IMR-90 (cell line): ENCODE measurements at places on chromosomes 16 and 17. TPM values are rescaled to one million over a fixed set of nuclear protein-coding genes. Genes with fewer than 3 reads are reported as not detected.

SPNS2 gene
- total RNA-seq, result under 0.01 TPM in 1 of 2 replicates, not detected in the other

CDRT15L2 gene
- not detected in 2 replicates for total RNA-seq

DPEP3 gene
- not detected in 2 replicates for total RNA-seq

FAHD1 gene
- 85.8 and 85.9 TPM in 2 replicates for total RNA-seq

KRTAP1-5 gene
- total RNA-seq, result 33.1 and 34.8 TPM in 2 replicates

NPIPA2 gene
- not detected in 2 replicates for total RNA-seq

IGF2BP1 gene
- total RNA-seq, result 10.2 and 11.9 TPM in 2 replicates

TADA2A gene
- total RNA-seq, result 17.2 and 19.7 TPM in 2 replicates

TMC5 gene
- not detected in 2 replicates for total RNA-seq

ANKS3 gene
- 22.2 and 24.4 TPM in 2 replicates for total RNA-seq

CCL23 gene
- not detected in 2 replicates for total RNA-seq

SLFN12 gene
- total RNA-seq, result 38.9 and 48.6 TPM in 2 replicates

HEATR9 gene
- not detected in 2 replicates for total RNA-seq

TEX14 gene
- total RNA-seq, result not detected in 2 replicates

GAS2L2 gene
- total RNA-seq, result not detected in 2 replicates

USP43 gene
- total RNA-seq, result not detected in 2 replicates

SCGB1C2 gene
- not detected in 2 replicates for total RNA-seq

ANKFY1 gene
- 43.9 and 48.9 TPM in 2 replicates for total RNA-seq

- DNase-seq, result peak; percentile 89
Observed at GRCh38 chr16:64983963-64984362, 137.9 kb downstream of the CDH11 start.

DNA sequence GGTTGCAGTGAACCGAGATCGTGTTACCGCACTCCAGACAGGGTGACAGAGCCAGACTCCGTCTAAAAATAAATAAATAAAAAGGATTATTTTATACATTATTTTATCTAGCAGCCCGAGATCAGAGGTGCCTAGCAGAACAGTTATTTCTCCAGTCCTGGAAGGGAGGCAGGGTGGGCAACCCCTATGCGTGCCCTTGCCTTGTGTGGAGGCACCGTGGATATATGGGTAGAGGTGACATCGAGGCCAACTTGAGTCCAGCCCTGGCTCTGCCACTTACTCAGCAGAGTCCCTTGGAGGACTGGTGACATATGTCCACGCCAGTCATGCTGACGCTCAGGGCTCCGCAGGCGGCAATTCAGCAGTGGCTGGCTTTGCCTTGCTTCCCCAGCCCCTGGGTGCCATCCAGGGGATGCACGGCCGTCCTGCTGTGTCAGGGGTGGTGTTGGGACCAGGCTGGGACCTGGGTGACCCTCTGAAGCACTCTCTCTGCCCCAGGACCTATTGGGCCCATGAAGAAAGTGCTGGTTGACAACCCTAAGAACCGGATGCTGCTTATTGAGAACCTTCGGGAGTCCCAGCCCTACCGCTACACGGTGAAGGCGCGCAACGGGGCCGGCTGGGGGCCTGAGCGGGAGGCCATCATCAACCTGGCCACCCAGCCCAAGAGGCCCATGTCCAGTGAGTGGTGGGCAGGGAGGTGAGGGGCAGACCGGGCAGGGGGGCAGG lies 13.2 kb downstream of the GALK1 start:
- DNase-seq, result no peak

- DNase-seq, result no peak
Observed at GRCh38 chr17:27824745-27825144, 24.4 kb upstream of the NOS2 start.

- no peak for DNase-seq
Observed at GRCh38 chr16:61797296-61797795, 238.9 kb downstream of the CDH8 start.

DNA sequence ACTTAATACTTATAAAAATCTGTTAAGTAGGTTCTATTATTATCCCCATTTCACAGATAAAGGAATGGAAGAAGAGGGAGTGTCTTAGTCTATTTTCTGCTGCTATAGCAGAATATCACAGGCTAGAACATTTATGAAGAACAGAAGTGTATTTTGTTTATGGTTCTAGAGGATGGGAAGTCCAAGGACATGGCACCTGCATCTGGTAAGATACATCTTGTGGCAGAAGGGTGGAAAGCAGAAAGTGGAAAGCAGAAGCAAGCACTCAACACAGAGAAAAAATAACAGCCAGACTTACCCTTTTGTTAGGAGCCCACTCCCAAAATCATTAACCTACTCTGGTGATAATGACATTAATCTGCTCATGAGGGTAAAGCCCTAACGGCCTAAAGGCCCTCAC lies 422.4 kb downstream of the NPIPA8 start:
- no peak for DNase-seq

GRCh38 chr17:22303096-22303495 lies 610.8 kb downstream of the KCNJ18 start:
- DNase-seq, result no peak

DNA sequence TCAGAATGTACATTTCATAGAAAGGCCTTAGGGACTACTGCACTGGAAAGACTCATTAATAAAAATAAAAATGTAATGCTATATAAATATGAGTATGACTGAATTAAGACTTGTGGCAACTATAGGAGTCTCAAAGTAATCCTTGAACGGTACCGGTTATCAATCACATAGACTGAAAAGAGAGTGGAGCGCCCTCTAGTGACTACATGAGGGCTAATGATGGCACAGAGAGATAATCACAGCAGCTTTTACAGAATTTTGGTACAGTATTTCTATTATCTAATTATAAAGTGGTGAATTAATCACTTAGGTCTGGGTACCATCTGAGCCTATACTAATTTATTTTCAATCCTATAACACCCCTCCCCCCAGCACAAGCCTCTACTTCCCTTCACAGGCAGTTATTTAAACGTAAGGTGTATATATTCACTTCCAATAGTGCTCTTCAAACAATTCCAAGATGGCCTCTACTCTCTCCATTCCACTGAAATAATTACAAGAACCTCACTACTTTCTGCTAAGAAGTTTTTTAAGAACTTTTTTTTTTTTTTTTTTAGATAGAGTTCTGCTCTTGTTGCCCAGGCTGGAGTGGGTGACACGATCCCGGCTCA lies 40.7 kb upstream of the ANKFY1 start:
- peak; percentile 31 for DNase-seq

DNA sequence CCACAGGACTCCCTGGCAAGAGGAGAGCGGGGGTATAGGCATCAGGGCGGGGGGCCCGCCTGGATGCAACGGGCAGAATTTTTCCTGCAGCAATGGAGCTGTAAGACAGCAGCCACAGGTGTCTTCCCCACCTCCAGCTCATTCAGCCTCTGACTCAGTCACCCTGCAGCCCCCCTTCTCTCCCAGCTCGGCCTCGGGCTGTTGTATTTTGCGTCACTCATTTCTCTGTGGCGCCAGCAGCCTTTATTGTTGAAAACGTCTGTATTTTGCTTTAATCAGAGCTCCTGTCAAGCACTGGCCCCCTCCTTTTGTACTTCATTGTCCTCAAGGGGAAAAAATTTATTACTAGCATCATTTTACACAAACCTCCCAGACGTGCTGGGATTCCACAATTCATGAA lies 117.7 kb downstream of the WSCD1 start:
- no peak for DNase-seq

DNA sequence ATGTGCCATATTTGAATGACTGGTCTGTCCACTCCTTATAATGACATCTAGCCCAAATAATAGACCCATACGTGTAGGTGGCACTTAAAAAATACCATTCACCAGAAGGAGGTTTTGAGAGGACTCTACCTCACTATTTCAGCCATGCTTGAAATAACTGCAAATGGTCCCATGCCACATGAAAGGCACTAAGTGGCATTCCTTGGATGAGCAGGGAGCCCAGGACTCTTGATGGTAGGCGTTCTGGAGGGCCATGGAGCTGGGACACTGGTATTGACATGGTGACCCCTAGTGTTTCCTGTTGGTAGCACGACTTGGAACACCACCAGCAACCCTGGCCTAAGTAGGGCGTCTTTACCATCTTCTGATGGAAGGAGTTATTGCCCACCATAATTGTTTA lies 148.7 kb upstream of the ZFHX3 start:
- peak; percentile 53 for DNase-seq

DNA sequence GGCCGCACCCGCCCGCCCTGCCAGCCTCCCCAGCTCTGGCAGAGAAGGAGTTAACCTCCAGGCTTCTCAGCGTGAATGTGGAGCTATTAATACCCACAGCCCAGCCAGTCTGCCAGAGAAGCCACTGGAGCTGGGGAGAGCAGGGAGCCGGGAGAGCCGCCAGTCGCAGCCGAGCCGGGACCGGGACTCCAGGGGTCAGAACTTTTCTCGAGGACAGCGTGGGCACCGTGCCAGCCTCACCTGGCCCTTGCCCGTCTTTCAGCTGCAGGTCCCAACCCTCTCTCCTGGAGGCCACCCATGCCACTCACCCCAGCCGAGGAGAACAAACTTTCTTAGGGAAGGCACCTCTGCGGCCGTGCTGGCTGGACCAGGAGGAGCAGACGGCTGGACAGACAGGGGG lies 33.8 kb upstream of the SBK1 start:
- DNase-seq, result peak; percentile 4

- DNase-seq, result no peak
Observed at GRCh38 chr16:50702725-50703124, 9.3 kb downstream of the NOD2 start.

- no peak for DNase-seq
Observed at GRCh38 chr16:75552951-75553350, 3.1 kb downstream of the TMEM231 start.

DNA sequence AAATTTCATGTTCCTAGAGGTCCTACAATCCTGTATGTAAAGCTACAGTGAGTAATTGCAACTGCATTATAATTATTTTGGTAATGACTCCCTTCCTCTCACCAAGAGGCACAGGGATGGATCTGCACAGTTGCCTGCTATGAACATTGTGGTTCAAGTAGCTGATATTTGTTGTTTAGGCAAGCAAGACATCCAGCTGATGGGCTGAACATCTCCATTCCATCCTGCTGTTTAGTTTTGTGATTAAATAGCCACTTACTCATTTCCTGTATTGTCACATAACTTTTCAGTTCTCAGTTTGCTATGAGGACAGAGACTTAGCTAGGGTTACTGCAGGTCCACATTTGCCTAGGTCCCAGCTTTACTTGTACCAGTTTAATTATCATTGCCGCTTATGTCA lies 181.2 kb upstream of the TBX2 start:
- DNase-seq, result peak; percentile 86

DNA sequence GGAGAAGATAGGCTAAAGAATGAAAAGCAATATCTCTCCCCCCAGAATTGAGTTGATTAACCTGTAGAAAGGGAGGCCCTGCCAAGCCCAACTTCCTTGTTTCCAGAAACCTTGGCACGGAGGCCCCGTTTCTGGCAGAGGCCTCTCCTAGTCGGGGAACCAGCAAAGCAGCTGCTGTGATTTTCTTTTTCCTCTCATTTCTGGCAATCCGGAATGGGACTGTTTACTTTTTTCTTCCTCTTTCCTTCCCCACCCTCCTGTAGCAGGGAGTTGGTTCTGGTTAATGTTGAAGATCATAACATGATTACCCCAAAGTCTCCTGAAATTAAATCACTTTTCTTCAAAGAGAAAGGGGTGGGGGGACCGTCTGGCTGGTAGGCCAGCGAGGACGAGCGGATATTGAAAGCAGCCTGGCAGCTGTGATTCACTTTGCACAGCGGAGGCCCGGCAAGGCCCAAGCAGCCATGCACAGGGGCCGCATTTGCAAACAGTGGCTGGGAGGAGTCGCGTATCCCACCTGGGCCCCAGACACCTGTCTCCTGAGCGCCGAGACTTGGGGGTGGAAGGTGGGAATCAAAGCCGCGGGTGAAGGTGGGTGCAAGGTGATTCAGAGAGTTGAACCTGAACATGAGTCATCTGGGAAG lies 51.5 kb downstream of the NTN1 start:
- no peak for DNase-seq

GRCh38 chr17:14321476-14321949 lies 20.6 kb downstream of the HS3ST3B1 start:
- no peak for DNase-seq

- DNase-seq, result peak; percentile 31
Observed at GRCh38 chr16:70777973-70778406, 23.0 kb downstream of the VAC14 start.

GRCh38 chr16:89482150-89482816 lies 8.1 kb downstream of the ANKRD11 start:
- no peak for DNase-seq

DNA sequence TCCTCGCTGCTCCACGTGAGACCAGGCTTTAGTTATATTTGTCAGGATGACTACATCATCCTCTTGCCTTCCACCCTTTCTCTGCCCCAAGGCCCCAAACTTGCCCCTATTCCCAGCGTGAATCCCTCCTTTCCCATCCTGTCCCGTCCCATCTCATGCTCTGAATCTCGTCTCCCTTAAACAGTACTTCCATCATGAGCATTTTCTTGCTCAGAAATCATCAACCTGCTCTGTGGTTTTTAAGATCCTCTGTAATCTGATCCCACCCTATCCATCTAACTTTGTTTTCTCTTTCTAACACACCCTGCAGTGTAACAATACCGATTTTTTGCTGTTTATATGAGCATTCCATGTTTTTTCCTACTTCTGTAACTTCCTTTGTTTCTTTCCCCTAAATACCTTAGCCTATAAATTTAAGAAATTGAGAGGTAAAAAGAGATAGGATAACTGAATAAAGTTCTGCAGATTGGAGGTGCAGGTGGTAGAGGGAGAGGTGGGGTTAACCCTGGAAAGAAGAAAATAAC lies 39.7 kb downstream of the MRTFB start:
- no peak for DNase-seq

DNA sequence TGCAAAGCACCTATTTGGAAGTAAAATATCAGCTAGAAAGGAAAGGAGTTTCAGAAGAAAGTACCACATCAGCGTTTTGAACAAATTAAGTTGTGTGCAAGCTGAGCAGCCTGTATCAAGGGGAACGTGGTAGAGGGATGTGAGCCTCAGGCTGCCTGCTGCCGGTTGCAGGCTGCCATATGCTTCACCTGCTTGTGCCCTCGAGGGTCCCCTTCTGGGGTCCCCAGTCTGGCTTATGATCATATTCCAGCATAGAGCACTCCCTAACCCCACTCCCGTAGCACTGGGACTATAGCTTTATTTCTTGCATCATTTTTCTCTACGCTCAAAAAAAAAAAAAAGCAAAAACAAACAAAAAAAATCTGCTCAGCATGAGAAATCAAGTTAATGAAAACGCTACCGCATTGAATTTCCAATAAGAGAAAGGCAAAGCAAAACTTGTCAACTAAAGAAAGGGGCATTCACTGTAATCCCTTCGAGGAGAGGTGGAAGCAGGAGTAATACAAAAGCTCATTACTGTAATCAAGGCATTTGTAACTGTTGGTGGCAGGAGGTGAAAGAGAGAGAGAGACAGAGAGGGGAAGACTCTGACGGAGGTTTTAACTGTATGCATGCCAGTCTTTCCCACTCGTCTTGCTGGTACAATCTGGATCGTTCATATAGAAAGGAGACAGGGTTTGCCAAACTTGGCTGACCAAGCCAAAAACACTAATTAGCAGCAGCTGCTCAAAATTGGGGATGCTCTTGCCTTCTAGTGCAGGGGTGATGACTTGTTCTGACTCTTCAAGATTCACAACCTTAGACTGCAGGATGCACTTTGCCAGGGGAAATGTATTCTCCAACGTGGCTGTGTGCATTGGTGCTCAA lies 258.2 kb upstream of the HSBP1 start:
- DNase-seq, result no peak

GRCh38 chr17:82267575-82268379 lies 5.7 kb downstream of the CSNK1D start:
- DNase-seq, result peak; percentile 96

- no peak for DNase-seq
Observed at GRCh38 chr16:88489163-88489741, 36.2 kb downstream of the ZFPM1 start.

- DNase-seq, result no peak
Observed at GRCh38 chr17:55168958-55169687, 95.6 kb upstream of the HLF start.

GRCh38 chr16:86707581-86707980 lies 129.2 kb downstream of the FOXL1 start:
- no peak for DNase-seq

GRCh38 chr17:81599719-81600486 lies 37.0 kb downstream of the NPLOC4 start:
- DNase-seq, result peak; percentile 56
